ENCODE measurements at places on chromosomes 6 and 20.
A peak's percentile ranks its signal among the peaks of the same experiment; 100 is the strongest.

GRCh38 chr6:33710296-33711121 is 991 bp downstream of the UQCC2 start:
- peak; percentile 41 for DNase-seq

DNA sequence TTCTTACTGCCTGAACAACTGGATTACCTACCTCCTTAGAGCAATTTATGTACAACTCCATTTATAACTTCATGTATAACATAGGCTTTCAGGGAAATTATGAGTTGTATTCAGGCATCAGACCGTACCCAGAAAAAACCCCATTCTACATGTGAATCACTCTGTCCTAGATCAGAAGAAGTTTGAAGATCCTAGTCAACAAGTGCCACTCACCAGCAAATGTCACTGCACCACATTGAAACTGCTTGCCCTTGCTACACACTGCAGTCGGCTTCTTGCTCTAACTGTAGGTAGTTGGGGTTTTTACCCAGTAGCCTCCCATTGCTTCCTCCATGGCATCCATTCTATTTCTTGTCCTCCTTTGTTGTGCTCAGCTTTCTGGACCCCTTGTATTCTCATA is 132.4 kb downstream of the DNAH8 start:
- DNase-seq: no peak

- no peak for DNase-seq
Observed at GRCh38 chr6:15264902-15265761, 19.3 kb downstream of the JARID2 start.

DNA sequence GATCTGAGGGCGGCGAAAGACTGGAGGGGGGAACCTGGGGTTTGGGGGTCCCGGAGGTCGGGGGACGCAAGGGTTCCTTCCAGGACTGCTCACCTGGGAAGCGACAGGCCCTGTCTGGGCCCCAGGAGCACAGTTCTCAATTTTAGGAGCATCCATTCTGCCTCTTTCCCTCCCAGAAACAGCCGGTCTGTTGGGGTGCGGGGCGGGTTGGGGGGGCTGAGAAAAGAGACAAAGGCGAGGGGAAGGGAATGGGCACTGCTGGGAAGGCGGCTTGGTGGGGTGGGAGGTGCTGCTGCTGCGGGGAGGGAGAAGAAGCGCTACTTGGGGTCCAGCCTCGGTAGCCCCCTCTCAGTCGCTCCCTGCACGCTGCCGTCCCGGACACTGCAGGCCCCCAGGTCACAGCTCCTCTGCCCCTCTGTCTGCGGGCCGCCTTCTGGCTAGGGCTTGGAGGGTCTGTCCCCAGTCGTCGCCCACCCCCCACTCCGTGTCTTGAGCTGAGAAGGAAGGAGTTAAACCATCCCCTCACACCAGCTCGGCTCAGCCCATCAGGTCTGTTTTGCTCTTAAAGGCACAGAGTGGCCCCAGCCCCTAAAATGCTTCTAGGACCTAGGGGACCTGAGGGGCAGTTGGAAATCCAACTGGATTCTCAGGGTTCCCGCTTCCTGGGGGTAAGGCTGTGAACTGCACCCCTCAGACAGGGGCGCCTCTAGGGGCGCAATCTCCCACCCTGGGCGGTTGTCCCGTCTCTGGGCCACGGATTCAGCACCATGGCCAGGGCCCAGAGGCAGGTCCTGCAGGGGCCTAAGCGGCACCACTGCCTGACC is 690 bp downstream of the GDAP1L1 start:
- peak; percentile 95 for DNase-seq
